ENCODE measurements at places on chromosomes 7 and 10.

GRCh38 chr7:116407165-116407564 lies 92.4 kb upstream of the CAV2 start:
- DNase-seq: no peak

GRCh38 chr7:7812112-7812511 lies 93.7 kb upstream of the RPA3 start:
- no peak for DNase-seq

GRCh38 chr10:119368991-119369869 lies 161.9 kb downstream of the GRK5 start:
- no peak for DNase-seq

DNA sequence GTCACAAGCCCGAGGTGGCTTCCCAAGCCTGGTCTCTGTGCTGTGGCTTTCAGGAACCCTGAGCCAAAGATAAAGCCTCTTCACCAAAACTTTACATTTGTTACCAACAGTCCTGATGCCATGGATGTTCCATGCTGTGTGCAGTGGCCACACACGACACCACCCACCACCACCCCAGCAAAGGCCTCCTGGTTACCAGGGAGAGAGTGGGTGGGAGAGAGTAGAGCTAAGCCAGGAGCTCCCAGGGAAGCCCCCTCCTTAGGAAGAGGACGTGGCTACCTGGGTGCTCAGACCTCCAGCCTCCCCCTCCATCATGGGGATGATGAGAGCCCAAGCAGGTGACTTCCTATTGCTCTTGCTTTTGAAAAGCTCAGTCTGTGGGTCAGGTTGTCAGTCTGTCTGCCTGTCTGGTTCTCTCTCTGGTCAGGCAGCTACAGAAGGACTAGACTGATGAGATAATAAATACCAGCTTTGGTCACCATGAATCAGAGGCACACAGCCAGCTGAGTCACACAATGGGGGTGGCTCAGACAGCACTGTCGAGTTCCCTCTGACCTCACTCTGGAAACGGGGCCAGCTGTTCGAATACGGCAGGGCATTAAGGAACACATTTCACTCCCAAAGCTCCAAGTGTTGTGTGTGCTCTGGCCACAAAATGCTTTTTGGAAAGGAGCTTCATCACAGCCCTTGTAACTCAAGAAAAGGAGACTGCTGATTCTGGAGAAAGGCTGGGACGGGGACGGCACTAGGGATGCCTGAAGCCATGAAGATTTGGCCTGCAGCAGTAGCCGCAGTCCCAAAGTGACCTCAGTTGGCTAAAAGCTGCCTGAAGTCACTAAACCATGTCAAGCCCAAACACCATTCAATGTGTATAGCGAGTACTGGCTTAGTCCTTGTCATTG lies 166.0 kb downstream of the FANK1 start:
- DNase-seq: no peak

DNA sequence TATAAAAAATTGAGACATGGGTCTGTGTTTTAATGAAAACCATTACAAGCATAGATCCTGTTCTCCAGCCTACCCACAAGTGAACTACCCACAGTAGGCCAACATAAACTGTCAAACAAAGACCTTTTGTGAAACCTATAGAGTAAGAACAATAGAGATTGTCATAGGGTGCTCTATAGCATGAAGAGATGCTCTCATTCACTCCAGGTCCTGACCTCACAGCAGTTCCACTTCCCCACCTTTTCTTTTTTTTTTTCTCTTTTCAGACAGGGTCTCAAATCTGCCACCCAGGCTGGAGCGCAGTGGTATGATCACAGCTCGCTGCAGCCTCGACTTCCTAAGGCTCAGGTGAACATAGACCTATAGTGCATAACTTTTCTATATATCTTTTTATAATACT lies 72.3 kb downstream of the CPEB3 start:
- no peak for DNase-seq

- no peak for DNase-seq
These were observed 6.5 kb downstream of the RGS10 start for GRCh38 chr10:119535837-119536507.

GRCh38 chr7:365593-365992 lies 75.6 kb downstream of the FOXL3 start:
- no peak for DNase-seq

DNA sequence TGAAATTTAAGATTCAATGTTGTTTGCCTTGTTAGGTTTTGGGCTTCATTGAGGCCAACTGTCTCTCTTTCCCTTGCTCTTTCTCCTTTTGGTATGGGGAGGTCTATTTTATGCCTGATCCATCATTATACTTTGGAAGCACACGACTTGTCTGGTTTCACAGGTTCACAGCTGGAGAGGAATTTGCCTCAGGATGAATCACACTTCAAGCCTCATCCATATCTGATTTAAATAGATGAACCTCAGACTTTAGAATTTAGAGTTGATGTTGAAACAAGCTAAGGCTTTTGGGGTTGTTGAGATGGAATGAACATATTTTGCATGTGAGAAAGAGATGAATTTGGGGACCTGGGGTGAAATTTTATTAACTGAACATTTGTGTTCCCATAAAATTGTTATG lies 150.5 kb upstream of the IGFBP3 start:
- no peak for DNase-seq
